ENCODE measurements at places on chromosomes 12 and 14.

GRCh38 chr12:14723763-14724162 is 27.4 kb upstream of the GUCY2C start:
- no peak for DNase-seq

DNA sequence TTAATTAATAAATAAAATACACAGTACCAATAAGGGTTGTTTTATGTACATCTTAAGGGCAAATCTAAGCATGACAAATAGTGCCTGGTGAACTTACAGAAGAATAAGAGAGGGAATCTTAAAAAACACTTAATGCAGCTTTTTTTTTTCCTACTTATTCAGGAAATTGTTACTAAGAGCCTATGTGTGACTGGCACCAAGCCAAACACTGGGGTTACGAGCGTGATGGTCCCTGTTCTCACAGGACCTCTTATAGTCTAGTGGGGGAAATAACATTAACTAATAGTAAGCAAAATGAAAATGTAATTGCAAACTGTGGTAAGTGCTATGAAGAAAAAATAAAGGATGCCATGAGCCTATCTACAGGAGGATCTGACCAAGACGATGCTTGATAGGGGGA is 53.6 kb downstream of the RTN1 start:
- no peak for DNase-seq

GRCh38 chr12:97404543-97404942 is 58.1 kb upstream of the RMST start:
- no peak for DNase-seq

GRCh38 chr14:78356391-78356790 is 186.2 kb downstream of the NRXN3 start:
- no peak for DNase-seq

GRCh38 chr12:7612851-7613250 is 52.9 kb downstream of the APOBEC1 start:
- no peak for DNase-seq

GRCh38 chr14:61614693-61615092 is 80.6 kb upstream of the HIF1A start:
- DNase-seq: no peak

- DNase-seq: no peak
Measured at GRCh38 chr14:53982546-53982945, 25.9 kb upstream of the BMP4 start.

DNA sequence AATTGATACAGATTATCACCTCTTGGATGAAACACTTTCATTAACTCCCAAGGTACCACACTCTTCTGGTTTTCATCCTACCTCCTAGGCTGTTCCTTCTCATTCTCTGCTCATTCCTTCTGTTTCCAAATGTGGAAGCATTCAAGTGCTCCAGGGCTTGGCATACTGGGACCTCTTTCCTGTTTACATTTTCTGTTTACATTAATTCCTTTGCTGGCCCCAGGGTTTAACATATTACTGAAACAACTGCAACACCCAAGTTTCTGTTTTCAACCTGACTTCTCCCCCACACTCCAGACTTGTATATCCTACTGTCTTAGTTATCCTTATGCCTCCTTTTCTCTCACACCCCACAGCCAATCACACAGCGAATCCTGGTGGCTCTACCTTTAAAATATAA is 386.3 kb upstream of the GARIN6 start:
- no peak for DNase-seq

DNA sequence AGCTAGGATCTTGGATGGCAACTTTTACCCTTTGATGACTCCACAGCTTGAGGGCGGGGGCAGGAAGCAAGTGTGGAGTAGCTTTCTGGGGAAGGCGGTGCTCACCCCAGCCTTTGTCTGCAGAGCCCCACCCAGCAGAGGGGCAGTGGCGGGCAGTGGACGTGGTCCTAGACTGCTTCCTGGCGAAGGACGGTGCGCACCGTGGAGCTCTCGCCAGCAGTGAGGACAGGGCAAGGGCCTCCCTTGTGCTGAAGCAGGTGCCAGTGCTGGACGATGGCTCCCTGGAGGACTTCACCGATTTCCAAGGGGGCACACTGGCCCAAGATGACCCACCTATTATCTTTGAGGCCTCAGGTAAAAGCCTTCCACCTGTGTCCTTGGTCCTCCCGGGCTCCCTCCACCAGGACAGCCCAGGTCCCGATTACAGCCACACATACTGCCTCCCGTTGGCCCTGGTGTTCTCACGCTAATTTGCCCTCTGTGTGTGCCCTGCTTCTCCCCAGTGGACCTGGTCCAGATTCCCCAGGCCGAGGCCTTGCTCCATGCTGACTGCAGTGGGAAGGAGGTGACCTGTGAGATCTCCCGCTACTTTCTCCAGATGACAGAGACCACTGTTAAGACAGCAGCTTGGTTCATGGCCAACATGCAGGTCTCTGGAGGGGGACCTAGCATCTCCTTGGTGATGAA is 1.2 kb downstream of the TAPBPL start:
- DNase-seq: no peak

DNA sequence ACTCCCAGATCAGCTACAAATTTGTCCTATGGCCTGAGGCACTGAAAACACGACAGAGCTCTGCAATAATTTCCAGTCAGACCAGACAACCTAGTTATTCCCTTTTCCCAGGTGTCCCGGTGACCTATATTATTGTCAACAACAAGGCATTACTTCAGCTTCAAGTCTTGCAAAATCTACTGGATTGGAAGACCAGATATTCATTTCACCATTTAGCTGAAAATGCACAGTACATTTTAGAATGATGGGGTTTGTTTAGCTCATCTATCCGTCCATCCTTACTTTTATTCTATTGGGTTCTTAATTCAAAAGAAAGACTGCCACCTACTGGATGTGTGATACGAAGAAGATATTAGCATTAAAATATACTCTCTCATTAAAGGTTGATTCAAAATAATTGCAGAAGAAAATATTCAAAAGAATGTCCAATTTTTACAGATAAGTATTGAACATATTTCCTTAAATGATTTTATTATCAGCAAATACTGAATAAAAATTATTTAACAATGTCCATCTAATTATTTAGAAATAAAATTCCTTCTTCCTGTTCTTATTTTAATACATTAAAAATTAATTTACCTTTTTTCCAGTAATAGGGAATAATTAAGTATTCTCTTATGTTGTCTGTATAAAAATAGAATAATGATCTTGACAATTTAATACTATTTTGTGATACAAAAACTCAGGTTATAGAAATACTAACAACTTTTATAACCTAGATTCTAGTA is 244.9 kb upstream of the LRIG3 start:
- no peak for DNase-seq

DNA sequence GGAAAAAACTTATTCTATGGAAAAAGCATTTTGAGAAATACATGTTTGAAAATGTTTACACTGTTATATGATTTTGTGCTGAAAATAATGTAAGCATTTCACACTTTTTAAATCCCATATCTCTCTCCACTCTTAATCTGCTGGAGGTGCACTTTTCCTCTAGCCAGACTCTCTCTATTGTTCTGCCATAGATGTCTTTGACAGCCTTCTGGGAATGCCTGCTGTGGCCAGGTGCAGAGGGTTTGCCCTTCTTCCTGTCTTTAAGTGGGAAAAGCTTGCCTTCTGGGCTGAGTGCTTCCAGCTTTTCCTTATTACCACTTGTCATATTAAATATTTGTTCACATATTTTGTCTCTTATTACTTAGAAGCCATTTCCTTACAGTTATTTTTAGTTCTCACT is 60.1 kb upstream of the PPM1H start:
- DNase-seq: no peak

GRCh38 chr12:44628180-44628579 is 247.9 kb downstream of the NELL2 start:
- no peak for DNase-seq

DNA sequence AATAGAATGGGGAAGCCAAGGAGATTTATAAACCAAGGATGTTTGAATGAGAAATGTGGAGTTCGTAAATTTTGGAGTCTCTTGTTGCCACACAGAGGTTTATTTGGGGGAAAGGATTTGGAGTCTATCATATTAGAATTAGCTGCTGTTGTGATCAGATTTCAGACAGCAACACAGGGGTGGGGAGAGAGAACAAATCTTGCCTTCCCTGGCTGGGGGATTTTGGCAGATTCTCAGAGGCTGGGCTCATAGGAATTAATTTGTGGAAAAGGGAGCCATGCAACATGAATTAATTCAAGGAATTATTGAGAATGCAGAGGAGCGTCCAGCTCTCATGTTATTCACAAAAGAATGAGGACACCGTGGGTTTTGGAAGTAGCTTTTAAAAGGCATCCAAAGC is 73.9 kb upstream of the PRMT8 start:
- DNase-seq: no peak

GRCh38 chr14:26872515-26873361 is 274.9 kb upstream of the NOVA1 start:
- DNase-seq: no peak

- DNase-seq: no peak
Measured at GRCh38 chr12:58425481-58426392, 484.4 kb downstream of the ATP23 start.

GRCh38 chr12:7122811-7123769 is 5.6 kb downstream of the RBP5 start:
- DNase-seq: no peak

DNA sequence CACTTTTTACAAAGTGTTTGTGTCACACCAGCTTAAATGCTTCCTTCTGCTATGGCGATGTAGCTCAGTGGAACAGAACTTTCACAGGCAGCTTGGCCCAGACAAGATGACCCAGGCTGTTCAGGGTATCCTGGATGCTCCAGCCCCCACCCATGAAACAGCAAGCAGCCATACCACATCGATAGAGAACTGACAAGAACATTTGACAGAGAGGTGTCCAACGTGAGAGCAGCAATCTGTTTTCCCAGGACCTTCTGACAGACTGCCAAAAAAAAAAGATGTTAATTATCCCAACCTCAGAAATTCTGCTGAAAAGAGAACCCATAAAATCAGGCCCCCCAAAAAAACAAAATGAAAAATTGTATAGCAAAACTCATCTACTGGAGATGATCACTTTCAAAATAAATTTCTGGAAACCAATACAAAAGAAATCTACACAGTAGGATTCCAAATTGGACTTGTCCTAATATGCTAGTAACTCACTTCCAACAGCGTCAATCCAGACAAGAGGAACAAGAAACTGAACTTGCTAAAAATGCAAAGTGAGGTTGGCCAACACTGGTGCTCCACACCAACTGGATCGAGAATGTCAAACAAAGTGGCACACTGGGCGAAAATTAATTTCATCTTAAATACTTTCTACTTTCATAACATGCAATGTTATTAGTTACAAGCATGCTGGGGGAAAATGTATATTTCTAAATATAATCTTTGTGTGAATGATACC is 118.8 kb downstream of the DPF3 start:
- DNase-seq: no peak

- no peak for DNase-seq
Measured at GRCh38 chr12:116642106-116642505, 82.9 kb downstream of the MAP1LC3B2 start.

DNA sequence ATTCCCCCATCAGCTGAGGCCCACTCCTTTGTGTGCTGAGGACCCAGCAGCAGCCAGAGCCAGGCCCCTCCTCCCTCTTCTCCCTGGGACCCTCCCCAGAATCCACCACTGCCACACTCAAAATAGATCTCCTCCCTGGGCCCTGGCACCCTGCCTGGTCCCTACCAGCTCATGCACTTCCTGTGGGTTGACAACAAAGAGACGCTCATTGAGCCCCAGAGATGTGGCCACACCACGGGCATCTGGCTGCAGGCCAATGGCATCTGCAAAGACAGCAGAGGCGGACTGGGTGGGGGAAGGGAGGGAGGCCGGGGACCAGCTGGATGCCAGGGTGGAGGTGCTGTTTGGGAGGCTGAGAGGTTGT is 16.0 kb upstream of the ENDOU start:
- DNase-seq: no peak

GRCh38 chr12:53829130-53829819 is 77.5 kb upstream of the CISTR start:
- DNase-seq: no peak

DNA sequence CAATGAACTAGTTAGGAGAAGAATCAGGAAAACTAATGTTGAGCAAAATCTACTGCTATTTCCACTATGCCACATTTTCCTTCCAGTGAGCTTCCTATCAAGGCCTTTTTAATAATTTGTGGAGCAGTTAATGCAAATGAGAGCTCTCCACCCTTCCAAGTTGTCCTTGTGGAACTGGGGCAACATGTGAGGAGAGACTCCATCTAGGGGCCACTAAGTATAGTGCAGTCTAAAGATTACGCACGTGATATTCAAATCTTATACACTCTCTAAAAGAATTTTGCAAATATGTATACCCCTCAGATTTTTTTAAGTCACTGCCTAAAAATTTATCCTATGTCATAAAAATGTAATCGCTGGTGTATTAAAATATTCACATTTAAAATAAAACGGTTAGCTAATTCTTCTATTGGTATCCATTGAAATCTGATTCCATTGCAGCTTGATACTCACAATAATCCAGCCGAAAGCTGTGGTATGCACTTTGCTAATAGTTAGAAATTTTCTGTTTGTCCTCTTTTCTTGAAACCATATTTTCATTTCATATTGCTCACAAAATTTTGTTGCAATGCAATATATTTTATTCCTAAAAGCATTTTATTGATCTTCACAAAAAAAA is 100.1 kb downstream of the PAH start:
- DNase-seq: no peak

- no peak for DNase-seq
Measured at GRCh38 chr14:22623047-22623446, 21.1 kb downstream of the OR6J1 start.

DNA sequence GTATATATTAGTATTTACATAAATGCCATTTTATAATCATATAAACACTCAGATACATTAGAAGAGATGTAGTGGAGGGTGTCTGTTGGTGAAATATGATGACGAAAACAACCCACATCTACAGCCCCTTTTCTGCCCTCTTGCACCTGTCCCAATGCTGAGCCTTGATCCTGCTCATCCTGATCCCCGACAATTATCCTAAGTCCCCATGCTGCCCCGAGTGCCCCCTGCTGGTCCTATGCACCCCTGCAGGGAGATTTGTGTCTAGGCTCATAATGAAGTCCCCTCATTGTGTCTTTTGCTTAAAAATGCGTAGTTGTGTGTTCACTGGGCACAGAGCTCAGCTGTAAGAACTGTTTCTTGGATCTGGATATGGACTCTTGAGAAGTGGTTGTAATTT is 554.5 kb downstream of the TMEM121 start:
- no peak for DNase-seq

- DNase-seq: no peak
Measured at GRCh38 chr12:26252946-26253345, 57.6 kb downstream of the SSPN start.

GRCh38 chr12:106794369-106794768 is 19.9 kb downstream of the RIC8B start:
- DNase-seq: no peak
